ENCODE measurements at places on chromosomes 2 and 18.

- DNase-seq, result no peak
Measured at GRCh38 chr2:203904022-203904421, 32.5 kb upstream of the ICOS start.

DNA sequence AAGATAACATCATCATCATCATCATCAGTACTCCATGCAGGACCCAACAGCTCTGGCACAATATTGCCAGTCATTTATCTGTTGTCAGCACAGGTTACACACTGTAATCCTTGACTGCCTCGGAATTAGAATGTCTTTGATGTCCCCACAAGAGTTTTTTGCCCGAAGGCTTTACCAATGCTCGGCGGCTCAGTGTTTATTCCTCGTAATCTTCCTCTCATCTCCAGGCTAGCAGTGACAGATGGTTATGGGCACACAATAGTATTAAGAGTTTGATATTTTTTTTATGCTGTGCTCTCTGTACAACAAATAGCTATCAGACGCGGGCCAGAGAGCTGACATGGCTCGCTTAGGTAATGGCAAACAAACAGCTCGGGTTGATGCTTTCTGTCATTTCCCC is 515.2 kb downstream of the ZEB2 start:
- no peak for DNase-seq

- DNase-seq, result no peak
Measured at GRCh38 chr2:241656190-241656741, 18.8 kb downstream of the ATG4B start.

DNA sequence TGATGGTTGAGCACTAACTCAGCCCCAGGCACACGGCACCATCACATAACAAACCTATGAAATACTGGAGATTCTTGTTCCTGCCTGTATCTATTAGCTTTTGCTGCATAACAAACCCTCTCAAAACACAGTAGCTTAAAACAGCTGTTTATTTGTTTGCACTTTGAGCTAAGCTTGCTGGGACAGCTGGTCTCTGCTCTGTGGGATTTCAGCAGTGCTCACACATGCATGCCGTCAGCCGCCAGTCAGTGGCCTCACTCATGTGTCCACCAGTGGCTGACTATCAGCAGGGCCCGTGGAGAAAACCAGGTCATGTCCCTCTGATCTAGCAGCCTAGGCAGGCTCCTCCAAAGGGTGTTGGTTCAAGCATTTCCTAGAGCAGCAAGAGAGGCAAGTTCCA is 52.8 kb upstream of the RAB12 start:
- no peak for DNase-seq

DNA sequence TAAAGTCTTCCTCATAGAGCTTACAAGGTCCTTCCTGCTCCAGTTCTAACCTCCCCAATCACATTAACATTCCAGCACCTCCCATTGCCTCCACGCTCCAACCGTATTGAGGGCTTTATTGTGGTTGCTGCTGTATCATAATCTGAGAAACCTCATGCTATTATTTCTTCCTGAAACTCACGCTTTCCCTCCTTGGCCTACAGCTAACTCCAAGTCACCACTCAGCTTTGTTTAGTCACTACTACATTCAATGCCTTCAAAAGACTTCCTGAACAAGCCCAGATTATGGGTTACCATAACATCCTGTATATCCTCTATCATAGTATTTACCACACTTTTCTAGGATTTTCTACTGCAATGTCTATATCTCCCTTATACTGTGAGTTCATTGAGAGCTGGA is 230.4 kb downstream of the IKZF2 start:
- DNase-seq, result no peak

DNA sequence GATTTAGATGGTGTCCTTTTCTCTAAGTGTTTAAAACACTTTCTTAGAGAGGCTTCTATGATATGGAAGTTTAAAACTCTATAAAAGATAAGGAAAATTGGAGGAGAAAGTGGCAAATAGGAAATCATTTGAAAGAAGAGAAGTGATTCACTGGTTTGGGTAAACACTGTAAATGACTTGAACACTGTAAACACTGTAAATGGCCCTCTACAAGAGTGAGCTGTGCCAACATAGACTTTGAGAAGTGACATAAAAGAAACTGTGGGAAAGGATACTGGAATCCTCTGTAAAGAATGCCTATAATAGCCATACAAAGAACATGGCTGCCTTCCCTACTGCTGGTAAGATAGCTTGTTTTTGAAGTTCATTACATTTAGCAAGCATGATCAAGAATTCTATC is 210.9 kb upstream of the SIX3 start:
- no peak for DNase-seq

DNA sequence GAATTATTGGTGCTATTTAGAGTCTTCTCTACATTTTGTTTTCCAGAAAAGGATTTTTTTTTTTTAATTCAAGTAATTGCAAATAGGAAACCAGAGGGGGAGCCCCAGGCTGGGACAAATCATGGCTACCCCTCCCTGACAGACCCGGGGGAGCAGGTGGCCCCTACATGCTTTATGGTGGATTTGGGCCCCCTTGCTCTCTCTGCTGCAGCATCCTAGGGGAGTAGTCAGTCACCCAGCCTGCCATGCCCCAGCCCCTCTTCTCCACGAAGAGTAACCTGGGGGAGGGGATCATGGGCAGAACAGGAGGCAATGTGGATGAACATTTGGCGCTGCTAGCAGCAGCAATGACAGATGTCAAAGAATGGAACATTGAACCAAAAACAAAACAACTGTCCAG is 4.6 kb downstream of the C2orf81 start:
- DNase-seq, result no peak

DNA sequence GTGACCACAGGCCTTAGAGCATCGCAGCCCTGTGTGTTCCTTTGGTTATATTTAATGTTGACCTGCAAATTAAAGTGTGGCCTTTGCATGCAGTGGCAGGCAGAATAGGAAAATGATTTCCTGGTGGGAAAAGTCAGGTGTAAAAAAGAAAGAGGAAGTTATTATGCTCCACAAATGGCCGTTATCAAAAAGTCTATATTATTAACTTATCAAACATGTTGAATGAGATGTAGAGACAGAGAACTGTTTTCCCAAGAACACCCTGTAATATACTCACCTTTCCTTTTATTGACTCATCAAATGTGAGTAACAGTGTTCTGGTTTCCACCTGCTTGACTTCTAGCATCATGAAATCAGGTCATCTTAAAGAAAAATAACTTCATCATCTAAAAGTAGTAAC is 35.3 kb downstream of the MEIS1 start:
- DNase-seq, result no peak

- DNase-seq, result no peak
Measured at GRCh38 chr2:141805302-141805701, 325.5 kb downstream of the LRP1B start.

GRCh38 chr2:189676471-189676870 is 2.0 kb downstream of the ANKAR start:
- DNase-seq, result no peak

- DNase-seq, result no peak
Measured at GRCh38 chr2:151860613-151861146, 32.5 kb upstream of the ARL5A start.

- no peak for DNase-seq
Measured at GRCh38 chr2:225165052-225165451, 122.8 kb upstream of the DOCK10 start.

DNA sequence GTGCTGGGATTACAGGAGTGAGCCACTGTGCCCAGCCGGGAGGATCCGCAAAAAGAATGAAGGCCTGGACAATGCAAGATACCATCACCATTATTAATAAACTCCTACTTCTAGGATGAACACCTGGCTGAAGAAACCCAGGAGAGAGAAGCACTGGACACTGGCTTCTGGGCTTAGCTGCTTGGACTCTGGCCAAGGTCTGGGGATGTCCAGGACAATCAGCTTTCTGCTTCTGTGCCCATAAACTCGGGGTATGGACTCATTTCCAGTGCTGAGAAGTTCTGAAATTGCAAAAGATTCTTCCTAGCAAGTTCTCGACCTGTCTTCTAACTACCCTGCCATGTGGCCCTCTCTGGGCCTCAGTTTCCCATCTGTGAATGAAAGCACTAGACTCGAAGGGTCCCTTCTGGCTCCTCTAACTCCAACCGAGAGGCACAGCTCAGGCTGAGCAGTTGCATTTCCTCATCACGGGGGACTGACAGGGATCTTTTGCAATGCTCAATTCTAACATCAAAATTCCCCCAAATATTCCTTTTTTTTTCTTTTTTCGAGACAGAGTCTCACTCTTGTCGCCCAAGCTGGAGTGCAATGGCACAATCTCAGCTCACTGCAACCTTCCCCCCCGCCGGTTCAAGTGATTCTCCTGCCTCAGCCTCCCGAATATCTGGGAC is 2.4 kb upstream of the SH2D6 start:
- no peak for DNase-seq

DNA sequence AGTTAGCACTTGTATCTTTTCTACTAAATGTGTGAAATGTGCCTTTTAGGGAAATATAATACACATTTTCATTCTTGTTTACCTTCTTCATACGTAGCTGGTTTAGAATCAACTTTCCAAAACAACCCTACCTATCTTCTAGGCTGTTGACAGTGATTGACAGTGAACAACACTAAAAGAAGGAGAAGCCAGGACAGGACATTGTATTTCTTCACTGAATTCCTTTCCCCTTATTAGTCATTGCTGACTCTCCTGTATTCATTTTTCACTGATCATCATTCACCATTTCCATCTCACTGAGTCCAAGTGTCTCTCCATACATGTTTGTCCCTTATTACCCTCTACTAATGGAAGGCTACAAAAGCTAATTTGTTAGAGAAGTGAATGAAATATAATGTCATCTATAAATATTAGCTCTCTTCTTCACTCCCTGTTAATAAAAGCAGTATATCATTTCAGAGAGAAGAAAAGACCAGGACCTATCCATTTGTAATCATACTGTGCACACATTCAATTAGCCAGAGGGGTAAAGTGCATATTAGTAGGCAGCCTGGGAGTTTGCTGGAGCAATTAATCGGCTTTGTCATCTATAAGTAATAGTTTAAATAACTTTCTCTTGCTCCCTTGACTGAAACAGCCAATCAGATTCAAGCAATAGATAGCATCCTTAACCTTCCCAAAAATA is 192.5 kb upstream of the FOSL2 start:
- DNase-seq, result no peak

- no peak for DNase-seq
Measured at GRCh38 chr2:168814046-168814445, 11.6 kb downstream of the NOSTRIN start.

GRCh38 chr2:76678383-76679024 is 843.7 kb downstream of the LRRTM4 start:
- no peak for DNase-seq

GRCh38 chr2:51720826-51721225 is 688.9 kb upstream of the NRXN1 start:
- DNase-seq, result no peak

DNA sequence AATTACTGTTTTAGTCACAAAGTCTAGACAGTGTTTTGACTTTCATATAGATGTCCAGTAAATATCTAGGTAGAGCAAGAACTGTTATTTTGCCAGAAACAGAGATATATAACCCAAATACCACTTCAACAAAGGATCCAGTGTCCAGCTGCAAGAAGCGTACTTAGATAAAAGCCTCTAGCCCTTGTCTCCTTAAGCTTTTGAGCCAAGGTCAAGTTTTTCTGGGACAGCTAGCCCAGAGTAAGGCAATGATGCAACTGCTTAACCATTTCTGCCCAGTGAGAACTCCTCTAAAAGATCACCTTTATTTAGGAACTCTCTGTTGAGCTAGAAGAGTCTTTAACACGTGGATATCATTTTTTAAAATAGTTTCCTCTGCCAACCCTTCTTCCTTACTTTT is 1424.9 kb upstream of the NXPH2 start:
- DNase-seq, result no peak

GRCh38 chr2:29129586-29130281 is 14.5 kb downstream of the CLIP4 start:
- no peak for DNase-seq

DNA sequence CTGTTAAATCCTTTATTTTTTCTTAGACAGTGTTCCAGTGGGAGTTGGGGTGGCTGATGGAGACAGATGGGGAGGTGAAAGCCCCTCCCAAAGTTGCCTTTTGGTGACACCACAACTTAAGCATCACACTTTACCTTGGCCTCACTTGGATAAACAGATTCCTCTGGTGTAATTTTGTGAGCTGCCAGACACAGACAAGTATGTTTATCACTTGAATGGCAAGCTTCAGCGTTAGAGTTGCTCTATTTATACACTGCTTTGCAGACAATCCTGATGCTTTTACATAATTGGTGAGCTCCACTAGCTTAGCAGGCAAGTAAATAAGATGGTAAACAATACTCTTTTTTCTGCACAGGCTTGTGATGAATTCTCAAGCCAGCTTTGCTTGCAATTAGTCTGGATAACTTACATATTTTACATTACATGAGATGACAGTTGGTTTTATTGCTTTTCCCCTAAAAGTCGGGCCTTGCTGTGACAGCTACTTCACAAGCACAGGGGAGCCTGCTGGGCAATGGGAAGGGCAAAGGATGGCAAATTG is 226.2 kb downstream of the SLC8A1 start:
- no peak for DNase-seq

DNA sequence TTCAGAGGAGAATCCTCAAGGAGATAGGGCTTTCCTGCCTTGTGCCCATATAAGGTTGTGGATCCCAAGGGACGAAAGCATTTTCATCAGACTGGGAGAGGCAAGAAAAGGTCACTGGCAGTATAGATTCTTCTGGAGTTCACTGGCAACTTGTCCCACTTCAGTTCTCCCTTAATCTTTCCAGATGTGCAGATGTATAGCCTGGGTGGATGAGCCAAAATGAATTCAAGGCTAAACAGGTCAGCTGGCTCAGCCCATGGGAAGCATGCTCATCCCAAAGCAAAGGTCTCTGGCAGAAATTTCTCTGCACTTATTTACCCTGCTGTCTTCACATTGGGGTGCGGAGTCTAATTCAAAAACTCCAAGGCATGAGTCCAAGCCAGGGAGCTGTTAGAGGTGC is 148.9 kb upstream of the TNP1 start:
- no peak for DNase-seq

DNA sequence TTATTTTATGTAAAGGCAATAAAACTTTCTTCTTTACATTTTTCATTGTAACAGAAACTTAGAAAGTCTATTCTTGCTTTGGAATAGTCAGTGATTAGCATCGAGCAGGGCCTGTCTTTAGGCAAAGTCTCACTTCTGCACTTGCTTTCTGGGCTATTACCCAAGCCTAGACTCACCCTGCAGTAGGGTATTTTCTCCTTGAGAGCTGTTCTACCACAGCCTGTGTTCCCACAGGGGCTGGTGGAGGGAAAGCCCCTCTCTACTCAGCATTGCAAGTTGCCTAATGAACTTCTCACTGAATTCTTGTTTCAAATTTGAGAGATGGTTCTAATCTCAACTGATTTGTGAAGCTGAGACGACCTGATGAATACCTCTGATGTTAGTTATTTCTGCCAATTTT is 111.7 kb upstream of the KLHL14 start:
- DNase-seq, result no peak
